Osteoblast (primary cell): ENCODE measurements at places on chromosomes 12 and 14. TPM values are rescaled to one million over a fixed set of nuclear protein-coding genes. Genes with fewer than 3 reads are reported as not detected.

DNA sequence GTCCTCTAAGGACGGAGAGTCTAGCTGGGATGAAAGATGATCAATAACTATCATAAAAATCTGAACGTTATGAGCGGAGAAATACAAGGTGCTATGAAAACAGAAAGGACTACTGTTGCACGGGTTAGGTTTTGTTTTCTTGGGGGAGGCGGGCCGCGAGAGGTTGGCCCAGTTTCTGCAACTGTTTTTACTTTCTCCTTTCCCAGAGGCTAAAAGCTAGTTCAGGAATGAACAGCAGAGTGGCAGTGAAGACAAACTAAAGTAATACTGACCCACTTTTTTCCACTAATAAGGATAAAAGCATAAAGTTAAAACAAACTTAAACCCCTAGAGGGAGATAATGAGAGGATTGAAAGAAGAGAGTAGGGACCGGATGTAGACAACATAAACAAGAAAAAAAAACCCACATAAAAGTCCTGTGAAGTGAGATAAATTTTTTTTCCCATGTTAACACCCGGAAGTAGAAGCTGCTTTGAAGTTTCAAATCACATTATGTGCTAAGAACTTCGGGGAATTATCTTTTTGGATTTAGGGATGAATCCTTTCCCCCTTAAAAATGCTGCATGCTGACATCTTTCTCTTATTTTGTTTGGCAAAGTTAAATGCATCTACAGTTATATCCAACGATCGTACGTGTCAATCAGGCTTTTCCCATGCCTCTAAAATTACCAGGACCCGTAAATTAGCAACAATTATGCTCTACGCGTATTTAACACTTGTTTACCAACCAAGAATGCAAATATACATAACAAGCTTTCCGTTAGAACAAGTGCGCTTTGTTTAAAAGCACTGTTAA lies 1.0 kb upstream of the CDK17 start:
- peak; percentile 92 for DNase-seq

GRCh38 chr12:54444206-54444605 lies 25.1 kb upstream of the ITGA5 start:
- DNase-seq: no peak

Gene RNASE1
- 1.1 TPM in 1 of 2 replicates, not detected in the other for total RNA-seq

Gene SLC17A8
- total RNA-seq: not detected in 2 replicates

Gene FKBP11
- total RNA-seq: 24.8 and 31.8 TPM in 2 replicates

Gene R3HDM2
- 23.2 and 25.0 TPM in 2 replicates for total RNA-seq
